Fibroblast of skin of left quadriceps (primary cell): ENCODE measurements at places on chromosomes 4 and X.
A peak's percentile ranks its signal among the peaks of the same experiment; 100 is the strongest.

GRCh38 chr4:22071749-22072148 lies 123.2 kb upstream of the KCNIP4 start:
- DNase-seq: no peak

DNA sequence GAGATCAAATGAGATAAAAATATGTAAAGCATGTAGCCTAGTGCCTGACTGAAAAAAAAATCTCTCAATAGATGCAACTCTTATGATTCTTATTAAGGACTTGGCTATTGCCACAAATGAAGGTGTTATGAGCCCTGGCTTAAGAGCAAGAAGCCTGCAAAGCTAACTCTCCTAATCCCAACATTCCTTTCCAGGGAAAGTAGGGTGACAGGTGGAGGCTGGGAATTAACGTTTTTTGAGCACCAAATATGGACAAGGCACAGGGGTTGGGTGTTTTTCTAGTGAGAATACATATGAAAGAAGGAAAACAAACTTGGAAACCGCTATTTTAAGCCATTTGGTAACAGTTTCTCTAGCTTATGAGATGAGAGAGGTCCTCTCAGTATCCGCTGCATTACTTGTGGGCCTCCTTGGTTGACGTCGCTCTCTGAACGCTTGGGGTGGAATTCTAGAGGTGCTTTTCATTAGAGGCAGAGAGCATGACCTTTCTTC lies 2.4 kb downstream of the RHOH start:
- no peak for DNase-seq

- no peak for DNase-seq
These were observed 169.9 kb downstream of the AASDH start for GRCh38 chr4:56217343-56217890.

- DNase-seq: no peak
These were observed 12.1 kb upstream of the TLR8 start for GRCh38 chrX:12894074-12895030.

DNA sequence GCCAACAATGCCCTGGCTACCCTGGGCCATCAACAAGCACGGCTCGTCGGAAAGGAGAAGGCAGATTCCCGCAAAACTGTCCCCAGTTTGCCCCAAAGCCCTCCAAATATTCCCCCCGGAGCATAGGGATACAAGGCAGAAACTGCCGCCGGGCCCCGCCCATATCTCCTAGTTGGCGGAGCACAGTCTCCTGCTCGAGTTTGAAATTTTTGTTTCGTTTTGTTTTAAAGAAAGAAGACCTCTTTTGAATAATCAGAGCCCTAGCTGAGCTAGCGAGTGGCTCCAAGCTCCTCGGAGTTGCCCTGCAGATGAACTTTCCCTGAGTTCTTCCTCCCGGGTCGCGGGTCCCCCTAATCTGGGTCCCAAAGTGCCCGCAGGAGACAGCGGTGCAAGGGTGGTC lies 138.1 kb upstream of the ZIC3 start:
- no peak for DNase-seq

- no peak for DNase-seq
These were observed 1852.2 kb upstream of the IGFBP7 start for GRCh38 chr4:58962424-58962823.

- no peak for DNase-seq
These were observed 17.0 kb upstream of the LNX1 start for GRCh38 chr4:53608242-53608641.

GRCh38 chrX:3362956-3363355 lies 16.5 kb upstream of the MXRA5 start:
- DNase-seq: no peak

DNA sequence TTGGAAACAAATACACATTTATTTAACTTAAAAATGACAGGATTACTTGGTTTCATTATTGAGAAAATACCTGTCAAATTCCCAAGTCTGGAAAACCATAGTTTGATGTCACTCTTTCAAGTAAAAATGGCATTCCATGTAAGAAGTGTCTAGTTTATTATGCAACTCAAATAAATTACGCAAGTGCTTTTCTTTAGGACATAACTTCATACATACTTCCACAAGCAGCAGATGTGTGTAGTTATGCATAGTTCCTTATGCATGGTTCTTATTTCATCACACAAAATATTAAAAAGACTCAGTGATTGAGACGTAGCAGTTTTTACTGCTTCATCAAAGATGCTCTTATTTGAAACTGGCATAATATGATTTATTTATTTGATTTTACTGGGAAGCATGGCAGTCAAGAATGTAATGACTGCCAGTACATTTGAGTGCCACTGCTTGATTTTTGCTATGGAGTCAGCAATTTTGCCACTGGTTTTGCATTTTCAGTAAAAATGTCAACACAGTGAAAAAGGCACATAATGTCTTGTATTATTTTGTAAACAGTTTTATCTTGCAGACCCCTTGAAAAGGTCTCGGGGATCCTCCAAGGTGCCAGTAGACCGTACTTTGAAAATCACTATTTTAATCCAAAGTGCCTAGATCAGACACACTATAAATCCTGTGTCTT lies 62.1 kb downstream of the CLCN3 start:
- peak; percentile 47 for DNase-seq

DNA sequence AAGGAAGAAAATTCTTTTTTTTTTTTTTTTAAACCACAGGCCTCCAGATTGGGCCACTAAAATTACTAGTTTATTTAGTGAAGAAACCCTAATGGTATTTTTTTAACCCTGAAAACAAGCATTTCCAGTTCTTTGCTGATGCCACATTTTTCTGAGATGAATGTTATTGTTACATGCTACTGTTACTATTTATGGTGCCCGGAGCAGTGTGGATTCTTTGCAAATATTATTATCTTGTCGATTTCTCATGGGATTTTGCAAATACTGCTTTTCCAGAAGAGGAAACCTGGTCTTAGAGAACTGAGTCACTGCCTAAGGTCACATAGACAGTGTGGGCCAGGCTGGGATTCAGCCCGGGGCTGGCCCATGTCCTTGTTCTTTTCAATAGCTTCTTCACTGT lies 8.7 kb upstream of the ALAS2 start:
- DNase-seq: no peak

- no peak for DNase-seq
These were observed 20.5 kb upstream of the GPR78 start for GRCh38 chr4:8559524-8560264.

- no peak for DNase-seq
These were observed 7.3 kb downstream of the RGS12 start for GRCh38 chr4:3299976-3300671.

- DNase-seq: no peak
These were observed 96.2 kb upstream of the KLHL13 start for GRCh38 chrX:118212817-118213183.

DNA sequence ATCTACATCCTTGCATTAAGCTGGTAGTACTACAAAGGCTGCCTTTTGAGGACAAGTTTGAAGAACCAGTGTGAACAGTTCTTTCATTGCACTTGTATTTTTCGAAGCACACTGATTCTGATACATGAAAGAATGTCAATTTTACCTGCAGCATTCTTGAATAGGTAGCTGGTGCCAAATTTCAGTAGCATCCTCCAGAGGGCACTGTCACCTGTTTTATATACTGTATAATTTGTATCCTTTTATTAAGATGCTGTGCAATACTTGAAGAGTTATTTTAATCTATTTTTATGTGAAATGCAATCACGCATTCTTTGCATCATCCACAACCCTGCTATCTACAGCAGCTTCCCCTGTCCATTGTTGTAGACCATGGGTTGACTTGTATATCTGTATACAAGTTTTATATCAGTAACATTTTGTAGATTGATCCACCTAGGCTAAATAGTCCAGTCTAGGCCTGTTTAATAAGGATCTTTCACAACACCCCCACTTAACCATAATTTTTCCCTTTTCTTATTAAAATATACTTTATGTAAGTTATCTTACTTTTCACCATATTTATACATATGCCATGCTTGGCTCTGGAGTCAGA lies 325.7 kb downstream of the PCDH7 start:
- DNase-seq: no peak

DNA sequence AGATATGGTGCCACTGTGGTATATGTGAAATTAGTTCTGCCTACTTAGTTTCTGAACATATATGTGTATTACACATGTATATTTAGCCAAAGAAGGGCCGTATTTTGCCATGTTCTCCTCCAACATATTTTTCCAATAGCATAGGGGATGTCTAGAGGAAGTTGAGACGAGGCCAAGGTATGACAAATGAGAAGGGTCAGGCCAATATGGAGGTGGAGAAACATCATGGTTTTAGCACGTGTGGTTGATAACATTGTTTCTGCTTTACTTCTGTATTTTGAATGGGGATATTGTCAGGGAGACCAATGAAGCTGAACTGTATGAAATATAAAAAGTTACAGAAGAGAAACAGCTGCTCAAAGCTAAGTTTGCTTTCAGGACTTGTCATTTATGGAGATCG lies 246.7 kb upstream of the TLL1 start:
- DNase-seq: no peak

- peak; percentile 32 for DNase-seq
These were observed 6.6 kb downstream of the IBSP start for GRCh38 chr4:87805971-87806370.
